NCI-H2081 (cell line): ENCODE measurements at places on chromosomes 2 and 18.

DNA sequence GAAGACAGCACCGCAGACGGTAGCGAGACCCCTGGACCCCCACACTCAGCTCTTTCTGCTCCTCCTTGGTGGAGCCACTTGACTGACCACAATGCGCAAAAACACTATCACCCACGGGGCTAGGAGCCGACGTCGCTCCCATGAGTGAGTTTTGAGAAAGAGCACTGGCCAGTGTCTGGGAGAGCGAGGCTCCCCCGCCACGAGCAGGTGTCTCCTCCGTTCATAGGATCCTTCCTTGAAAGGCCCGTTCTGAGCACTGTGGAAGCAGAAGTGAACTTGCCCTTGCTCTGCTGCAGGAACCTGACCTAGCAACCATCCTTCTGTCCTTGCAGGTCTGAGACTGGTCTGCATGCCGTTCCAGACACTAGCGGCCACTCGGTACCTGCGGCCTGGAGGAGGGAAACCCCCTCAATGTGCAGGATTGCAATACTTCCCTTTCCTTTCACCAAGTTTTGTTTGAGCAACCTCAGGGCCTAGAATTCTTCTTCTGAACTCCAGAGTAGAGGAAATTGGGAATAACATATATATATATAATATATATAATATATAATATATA lies 12.9 kb upstream of the ZNF516 start:
- DNase-seq = no peak

GRCh38 chr2:199819746-199820145 lies 31.2 kb downstream of the FTCDNL1 start:
- DNase-seq = no peak

DNA sequence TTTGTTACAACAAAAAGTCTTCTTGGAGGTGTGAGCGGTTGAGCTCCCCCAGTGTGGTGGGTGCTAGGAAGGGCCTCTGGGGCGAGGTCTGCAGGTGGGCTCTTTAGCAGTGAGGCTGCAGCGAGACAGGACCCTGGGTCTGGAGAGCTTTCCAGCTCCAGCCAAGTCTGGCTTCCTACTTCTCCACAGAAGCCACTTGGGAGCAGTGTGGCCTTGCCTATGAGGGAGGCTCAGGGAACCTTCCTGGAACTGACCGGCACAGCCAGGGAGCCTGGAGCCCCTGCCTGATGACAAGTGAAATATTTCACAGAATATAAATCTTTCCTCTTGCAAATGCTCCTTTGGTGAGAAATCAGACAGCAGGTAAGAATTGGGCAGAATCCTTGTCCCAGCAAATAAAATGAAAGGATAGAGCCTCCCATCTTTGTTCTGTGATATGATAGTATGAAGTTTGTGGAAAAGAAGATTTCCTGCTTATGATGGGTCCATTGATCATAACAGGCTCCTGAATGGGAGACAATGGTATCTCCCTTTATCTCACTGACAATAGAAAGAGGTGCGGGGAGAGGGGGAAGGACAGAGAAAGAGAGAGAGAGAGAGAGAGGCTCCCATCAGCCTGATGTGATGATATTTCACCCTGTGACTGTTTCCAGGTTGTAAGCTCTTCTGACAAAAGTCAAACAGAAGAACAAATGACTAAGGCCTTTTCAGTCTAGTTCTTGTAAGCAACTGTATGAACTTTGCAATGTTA lies 289.8 kb upstream of the SPRED2 start:
- DNase-seq = peak; percentile 1

DNA sequence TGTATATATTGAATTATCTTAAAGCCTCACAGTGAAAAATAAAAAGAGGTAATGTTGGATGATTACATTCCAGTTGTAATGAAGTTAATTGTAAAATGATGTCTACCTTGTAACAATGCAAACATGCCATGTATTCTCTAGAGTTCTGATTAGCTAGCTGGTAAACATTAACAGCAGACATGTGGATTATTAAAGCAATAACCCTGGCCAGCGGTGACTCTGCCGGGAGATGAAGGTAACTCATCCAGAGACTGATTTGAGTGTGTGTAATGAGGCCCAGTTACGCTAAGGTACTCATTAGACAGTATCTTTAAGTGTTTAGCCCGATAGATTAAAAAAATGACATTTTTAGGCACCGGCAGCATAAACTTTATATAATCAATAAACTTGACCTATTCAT lies 79.6 kb upstream of the REV1 start:
- DNase-seq = peak; percentile 62

DNA sequence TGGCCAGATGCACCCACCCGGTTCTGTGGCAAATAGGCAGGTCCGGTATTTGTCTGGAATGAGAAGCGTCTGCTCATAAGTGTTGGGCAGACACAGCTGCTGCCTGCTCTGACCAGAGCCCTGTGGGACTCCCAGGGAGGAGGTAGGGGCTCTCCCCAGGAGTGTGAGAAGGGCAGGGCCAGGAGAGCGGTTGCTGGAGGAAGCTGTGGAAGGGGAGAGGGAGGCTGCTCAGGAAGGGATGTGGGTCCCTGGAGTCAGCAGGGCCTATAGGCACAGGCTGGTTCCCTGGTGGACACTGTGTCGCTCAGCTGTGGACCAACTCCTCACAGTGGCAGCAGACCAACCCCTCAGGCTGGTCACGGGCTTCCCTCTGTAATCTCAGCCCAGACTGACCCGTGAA lies 109.2 kb downstream of the DYSF start:
- DNase-seq = no peak

- DNase-seq = no peak
These were observed 339.8 kb downstream of the DYSF start for GRCh38 chr2:71792926-71793761.

DNA sequence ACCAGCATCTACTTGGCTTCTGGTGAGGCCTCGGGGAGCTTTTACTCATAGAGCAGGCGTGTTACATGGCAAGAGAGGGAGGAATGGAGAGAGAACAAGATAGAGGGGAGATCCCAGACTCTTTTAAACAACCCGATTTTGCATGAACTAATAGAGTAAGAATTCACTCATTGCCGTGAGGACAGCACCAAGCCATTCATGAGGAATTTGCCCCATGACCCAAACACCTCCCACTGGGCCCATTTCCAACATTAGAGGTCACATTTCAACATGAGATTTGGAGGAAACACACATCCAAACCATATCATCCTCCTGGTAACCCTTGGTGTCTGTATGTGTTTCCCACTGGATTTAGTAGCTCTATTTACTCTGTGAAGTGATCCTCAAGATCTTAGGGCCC lies 249.9 kb upstream of the SP5 start:
- no peak for DNase-seq

GRCh38 chr18:11823545-11823944 lies 27.7 kb upstream of the CHMP1B start:
- no peak for DNase-seq

- no peak for DNase-seq
These were observed 31.4 kb downstream of the QPCT start for GRCh38 chr2:37375741-37376288.

DNA sequence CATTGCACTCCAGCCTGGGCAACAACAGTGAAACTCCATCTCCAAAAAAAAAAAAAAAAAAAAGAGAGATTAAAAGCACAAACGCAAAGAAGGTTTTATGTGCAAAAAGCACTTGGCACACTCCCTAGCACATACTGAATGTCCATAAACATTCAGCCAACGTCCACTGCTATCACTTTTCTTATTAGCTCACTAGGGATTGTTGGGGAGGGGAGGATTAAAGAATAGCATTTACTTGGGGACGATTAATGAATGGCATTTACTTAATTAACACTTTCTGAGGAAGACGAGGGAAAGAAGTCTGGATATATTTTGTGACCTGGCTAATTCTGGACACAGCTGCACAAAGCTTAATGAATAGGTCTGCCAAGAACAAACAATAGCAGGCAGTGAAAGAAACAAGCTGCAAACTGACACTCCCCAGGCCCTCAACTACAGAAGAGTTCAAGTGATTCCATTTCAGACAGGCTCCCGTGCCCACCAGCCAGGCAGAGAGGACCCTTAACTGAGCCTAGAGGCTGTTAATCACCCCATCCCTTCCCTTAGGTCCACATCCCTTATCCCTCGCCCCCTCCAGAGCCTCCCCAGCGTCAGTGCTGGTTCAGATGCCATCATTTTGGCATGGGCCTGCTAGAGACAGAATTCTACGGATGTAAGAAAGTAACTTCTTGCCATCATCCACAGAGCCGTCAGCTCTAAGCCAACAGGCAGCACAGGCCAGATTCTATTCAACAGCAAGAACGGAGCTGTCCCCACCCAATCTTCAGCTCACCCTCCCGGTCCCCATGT lies 7.4 kb downstream of the CYB5A start:
- DNase-seq = no peak

DNA sequence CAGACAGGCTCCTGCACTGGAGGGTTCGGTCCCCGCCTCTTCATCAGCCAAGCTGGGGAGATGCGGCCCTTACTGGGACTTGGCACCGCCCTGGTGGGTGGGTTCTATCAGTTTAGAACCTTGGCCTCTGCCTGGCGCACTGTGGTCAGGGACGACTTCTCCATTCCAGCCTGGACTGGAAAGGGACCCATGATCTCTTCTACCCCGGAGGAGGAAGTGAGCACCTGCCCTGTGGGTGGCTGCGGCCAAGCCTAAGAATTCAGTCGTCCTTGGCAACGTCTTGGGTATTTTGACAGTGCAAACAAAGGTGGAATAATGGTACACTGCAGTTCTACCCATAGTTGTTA lies 106.9 kb upstream of the CD302 start:
- DNase-seq = no peak

GRCh38 chr2:236505648-236506047 lies 64.0 kb upstream of the ACKR3 start:
- no peak for DNase-seq

DNA sequence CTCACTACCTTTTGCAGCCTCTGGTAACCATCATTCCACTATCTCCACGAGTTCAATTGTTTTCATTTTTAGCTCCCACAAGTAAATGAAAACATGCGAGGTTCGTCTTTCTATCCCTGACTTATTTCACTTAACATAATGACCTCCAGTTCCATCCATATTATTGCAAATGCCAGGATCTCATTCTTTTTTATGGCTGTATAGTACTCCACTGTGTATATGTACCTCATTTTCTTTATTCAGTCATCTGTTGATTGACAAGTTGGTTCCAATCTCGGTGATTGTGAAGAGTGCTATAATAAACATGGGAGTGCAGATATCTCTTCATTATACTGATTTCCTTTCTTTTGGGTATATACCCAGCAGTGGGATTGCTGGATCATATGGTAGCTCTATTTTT lies 16.9 kb downstream of the IL1RN start:
- no peak for DNase-seq

DNA sequence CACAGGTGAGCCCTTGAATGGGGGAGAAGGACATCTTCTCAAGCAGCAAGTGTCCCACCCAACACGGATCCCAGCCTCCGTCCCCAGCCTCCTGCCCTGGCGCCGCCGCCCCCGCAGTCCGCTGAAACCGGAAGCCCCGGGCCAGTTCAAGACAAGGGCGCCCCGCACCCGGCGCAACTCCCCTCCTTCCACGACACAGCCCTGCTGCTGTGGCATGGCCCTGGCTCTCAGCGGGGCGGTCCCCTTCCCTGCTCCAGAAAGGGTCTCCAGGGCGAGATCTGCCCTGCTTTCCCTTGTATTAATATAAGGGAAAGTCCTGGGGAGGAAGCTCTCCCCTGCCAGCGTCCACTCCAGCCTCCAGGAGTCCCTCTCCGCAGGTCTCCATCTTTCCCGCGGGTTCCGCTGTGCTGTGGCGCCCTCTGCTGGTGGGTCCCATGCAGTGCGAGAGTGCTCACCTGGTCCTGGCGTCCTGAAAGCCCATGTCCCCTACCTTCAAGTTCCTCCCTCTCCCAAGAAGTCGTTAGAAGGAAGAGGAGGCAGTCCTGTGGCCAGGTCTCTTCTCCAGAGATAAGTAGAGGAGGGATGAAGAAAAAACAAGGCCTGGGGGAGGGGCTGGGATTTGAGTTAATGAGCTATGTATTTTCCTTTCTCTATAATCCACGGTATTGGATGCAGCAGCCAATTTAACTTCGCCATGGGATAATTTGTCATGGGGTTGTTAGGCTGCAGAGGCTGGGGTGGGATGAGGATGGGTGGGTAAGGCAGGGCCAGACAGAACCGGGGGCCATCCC lies 176.0 kb downstream of the SMAD2 start:
- peak; percentile 19 for DNase-seq

- DNase-seq = no peak
These were observed 42.4 kb upstream of the AKAIN1 start for GRCh38 chr18:5239447-5239846.

GRCh38 chr18:11149441-11150270 lies at the start of gene PIEZO2:
Gene PIEZO2 (minus strand): TSS chr18:11149569. CDS start chr18:11148588, 981 bp downstream.
- no peak for DNase-seq

GRCh38 chr2:178419123-178419522 lies 31.9 kb downstream of the PRKRA start:
- peak; percentile 54 for DNase-seq

GRCh38 chr2:28779001-28779400 lies 27.4 kb downstream of the PPP1CB start:
- DNase-seq = no peak

GRCh38 chr2:197079832-197080555 lies 153.5 kb upstream of the PGAP1 start:
- DNase-seq = peak; percentile 55

DNA sequence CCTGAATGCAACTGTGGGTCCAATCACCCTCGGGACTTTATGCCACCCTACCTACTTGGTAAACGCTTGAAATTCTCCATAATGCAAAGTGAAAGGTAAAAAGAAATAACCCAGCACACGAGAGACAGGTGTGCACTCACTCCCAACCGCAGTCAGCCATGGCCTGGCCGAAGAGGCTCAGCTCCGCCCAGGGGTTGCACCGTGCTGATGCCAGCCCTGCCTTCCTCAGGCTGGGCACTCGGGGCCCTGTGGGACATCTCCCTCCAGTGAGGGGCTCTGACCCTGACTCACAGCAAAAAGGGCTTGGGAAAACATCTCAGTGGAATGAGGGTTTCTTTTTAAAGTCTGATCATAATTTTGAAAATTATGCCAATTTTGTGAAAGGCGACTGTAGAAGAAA lies 13.3 kb downstream of the SLC66A2 start:
- DNase-seq = no peak

GRCh38 chr18:6505498-6505875 lies 90.8 kb upstream of the L3MBTL4 start:
- DNase-seq = no peak

DNA sequence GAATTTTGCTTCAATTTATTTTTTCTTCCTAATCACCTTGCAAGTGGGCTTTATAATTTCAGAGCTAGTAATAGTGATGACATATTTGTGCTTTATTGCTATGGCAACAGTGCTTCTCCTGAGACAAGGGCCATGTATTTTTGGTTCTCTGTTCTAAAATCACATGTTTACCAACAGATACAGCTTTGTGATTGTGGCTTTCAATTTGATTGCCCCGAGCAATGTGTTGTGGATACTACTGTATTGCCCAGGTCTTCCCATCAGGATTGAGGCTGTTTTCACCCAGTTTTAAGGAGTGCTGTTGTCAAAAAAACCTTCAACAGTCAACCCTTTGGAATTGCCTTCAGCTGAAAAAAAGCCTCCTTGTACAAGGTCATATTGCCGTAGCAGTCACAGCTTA lies 841.4 kb upstream of the VRK2 start:
- no peak for DNase-seq
